Activated T-cell treated with anti-CD3 and anti-CD28 coated beads, Interleukin-2, amount 50 U/mL, for 4 hours (primary cell): ENCODE measurements at places on chromosomes 2 and 18.

- no peak for DNase-seq
These were observed 4.2 kb downstream of the PLEKHA3 start for GRCh38 chr2:178484245-178485041.

- no peak for DNase-seq
These were observed 49.9 kb downstream of the TMEM17 start for GRCh38 chr2:62455957-62456692.

DNA sequence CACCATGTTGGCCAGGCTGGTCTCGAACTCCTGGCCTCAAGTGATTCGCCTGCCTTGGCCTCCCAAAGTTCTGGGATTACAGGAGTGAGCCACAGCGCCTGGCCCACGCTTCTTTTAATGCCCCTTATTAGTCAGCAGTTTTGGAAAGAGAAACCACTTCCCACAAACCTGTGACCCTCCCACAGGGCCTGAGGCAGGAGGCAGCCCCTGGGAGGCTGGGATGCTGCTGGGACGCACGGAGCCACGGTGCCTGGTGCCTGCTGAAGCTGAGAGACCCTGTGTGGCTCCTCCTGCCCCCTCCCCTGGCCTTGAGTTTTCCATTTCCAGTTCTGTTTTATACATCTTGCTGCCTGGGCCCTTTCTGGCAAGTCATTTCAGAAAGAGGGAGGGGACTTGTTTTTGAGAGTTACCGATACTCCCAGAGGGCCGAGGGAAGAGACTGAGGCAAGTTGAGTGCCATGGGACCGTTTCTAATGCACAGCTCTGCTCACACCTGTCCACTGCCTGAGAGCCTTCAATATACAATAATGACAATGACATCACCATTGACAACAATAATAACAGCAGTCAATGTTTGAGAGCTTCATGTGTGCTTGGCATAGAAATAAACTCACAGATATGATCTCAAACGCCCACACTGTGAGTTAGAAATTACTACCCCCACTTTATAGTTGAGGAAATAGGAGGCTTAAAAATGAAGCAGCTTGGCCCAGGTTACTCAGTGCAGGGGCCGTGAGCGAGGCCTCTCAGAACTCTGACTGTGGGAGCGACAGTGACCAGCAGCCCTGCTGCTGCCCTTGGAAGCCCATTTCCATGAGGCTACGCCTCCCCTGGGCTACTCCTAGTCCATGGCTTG lies 78.1 kb upstream of the YWHAQ start:
- no peak for DNase-seq

GRCh38 chr2:207819839-207820784 lies 50.4 kb upstream of the FZD5 start:
- no peak for DNase-seq

- no peak for DNase-seq
These were observed 229.6 kb downstream of the ZEB2 start for GRCh38 chr2:144290276-144290675.

GRCh38 chr18:77597726-77598125 lies 348.1 kb downstream of the GALR1 start:
- DNase-seq = no peak

- no peak for DNase-seq
These were observed 265.3 kb upstream of the PKDCC start for GRCh38 chr2:41782306-41783158.

DNA sequence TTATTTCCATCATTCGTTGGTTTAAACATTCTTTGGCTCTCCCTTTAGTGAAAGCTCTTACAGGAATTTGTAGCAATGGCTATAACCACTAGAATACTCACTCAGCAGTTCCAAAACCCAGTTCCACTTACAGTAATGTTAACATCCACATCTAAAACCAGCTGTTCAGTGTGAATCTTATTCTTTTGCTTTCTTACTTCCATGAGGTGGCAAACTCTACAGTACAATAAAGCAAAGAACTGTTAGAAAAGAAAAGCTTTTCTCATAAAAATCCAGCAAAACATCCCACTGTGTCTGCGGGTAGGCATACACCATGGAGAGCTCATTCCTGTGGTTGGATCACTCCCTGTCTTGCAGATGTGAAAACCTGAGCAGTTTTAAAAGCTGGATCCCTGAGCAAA lies 147.1 kb downstream of the ARHGAP28 start:
- no peak for DNase-seq

- no peak for DNase-seq
These were observed 6.9 kb upstream of the POLR2D start for GRCh38 chr2:127864877-127865276.

- no peak for DNase-seq
These were observed 125.3 kb downstream of the ZNF516 start for GRCh38 chr18:76369791-76370190.

DNA sequence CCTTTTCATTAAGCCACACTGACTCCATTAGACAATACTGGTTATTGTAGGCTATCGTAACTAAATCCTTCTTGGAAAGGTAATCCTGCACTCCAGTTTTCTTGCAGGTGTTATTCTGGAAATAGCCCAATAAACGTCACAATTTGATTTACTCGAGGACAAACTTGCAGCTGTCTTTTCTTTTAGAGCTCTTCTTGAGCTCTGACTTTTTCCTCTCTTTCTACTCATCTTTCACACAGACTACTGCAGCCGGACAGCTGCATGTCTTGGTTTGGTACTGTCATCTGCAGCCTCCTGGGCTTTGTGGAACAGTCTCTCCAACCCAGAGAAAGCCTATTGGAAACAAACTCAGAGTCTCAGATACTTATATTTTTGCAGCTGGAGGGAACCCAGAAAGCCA lies 23.0 kb upstream of the MSGN1 start:
- no peak for DNase-seq

GRCh38 chr2:119438128-119438656 lies 6.5 kb downstream of the TMEM37 start:
- no peak for DNase-seq

- no peak for DNase-seq
These were observed 123.3 kb downstream of the CLIP4 start for GRCh38 chr2:29238497-29238896.

GRCh38 chr18:12567849-12568248 lies 90.1 kb downstream of the SPIRE1 start:
- DNase-seq = no peak

DNA sequence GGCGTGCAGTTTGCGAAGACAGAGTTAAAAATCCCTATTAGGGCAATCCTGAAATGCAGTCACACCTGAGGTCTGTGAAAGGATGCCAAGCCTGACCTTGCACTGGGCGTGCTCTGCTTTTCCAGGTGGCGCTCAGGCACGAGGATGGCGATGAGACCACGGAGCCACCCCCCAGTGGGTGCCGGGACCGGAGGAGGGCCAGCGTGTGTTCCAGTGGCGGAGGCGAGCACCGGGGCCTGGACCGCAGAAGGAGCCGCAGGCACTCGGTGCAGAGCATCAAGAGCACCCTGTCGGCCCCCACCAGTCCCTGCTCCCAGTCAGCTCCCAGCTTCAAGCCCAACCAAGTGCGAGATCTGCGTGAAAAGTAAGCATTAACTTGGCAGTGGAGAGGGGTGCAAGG lies 203.4 kb downstream of the TPGS2 start:
- DNase-seq = no peak

- no peak for DNase-seq
These were observed 90.3 kb upstream of the RTN4 start for GRCh38 chr2:55140316-55141219.

DNA sequence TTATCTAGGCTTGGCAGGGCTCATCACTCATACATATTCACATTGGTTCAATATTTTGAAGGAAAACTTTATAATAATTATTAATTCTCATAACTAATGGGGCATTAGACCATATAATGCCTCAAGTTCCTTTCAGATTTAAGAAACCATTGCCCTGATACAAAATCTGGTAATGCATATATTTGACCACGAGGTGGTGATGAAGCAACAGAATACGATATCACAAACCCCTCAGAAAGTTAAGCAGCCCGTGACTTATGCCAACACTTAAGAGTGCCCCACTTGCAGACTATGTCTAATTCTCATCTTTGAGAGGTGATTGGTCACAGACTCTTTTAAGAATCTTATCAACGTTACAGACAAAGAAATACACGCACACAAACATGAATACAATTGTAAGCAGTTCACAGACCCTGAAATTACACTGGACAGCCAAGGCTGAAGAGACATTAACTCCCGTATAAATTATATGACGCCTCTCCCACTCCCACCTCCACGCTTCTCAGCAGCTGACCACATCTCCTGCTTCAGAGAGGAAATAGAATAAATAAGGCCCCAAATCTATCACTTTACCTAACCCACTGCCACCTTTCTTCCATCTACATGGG lies 20.7 kb upstream of the DNAH6 start:
- peak; percentile 8 for DNase-seq

- no peak for DNase-seq
These were observed 82.0 kb upstream of the PROKR1 start for GRCh38 chr2:68561372-68561771.

DNA sequence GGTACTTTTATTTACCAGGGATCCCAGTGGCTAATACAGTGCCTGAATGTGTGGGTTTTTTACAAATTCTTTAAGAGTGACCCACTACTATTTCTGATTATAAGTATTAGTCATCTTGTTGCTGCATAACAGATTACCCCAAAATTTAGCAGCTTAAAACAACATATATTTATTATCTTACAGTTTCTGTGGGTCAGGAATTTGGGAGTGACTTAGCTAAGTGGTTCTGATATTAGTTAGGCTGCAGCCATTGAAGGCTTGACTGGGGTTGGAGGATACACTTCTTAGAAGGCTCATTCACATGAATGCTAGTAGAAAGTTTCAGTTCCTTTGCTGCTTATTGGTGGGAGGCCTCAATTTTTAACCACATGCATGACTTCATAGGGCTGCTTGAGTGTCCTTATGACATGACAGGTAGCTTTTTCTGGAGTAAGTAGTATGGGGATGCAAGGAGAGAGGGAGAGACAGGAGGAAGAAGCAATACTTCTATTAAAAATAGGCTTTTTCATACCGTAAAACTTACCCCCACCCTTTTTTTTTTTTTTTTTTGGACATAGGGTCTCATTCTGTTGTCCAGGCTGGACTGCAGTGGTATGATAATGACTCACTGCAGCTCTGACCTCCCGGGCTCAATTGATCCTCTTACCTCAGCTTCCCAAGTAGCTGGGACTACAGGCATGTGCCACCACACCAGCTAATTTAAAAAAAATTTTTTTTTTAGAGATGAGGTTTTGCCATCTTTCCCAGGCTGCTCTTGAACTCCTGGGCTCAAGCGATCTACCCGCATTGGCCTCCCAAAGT lies 13.3 kb upstream of the POLE4 start:
- DNase-seq = no peak

DNA sequence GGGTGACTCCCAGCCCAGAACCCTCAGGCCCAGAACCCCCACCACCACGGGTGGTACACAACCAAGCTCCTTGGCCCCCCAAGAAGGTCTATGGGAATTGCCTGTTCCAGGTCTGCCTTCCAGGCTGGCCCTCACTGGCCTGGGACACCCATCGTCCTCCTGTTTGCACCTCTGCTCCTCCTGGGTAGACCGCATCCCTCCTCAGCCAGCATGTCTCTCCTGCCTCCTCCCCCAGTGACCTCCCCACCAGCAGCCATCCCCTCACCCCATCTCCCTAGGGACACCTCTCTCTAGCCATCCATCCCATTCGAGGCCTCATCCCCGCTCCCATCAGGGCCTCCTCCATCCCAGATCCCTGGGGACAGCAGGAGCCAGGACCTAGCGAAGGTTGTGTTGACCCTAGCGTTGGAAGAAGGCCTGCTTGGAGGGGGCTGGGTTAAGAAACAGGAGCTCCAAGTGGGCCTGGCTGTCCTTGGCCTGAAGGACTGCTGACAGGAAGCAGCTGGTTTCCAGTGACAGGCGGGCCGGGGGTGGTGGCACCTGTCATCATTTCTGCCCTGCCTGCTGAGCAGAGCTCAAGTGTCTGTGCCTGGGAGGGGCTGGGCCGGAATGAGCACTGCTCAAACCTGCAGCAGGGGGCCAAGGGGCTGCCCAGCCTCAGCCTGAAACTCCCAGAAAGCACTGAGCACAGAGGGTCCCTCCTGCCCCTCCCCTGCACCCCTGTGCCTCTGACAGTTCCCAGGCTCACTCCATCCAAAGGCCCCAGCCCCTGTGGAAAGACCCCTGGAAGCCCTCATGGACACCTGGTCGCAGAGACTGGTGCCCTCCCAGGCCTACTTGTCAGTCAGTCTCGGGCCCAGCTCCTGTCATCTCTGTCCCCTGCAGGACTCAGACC lies 96.0 kb upstream of the OTOS start:
- peak; percentile 3 for DNase-seq

DNA sequence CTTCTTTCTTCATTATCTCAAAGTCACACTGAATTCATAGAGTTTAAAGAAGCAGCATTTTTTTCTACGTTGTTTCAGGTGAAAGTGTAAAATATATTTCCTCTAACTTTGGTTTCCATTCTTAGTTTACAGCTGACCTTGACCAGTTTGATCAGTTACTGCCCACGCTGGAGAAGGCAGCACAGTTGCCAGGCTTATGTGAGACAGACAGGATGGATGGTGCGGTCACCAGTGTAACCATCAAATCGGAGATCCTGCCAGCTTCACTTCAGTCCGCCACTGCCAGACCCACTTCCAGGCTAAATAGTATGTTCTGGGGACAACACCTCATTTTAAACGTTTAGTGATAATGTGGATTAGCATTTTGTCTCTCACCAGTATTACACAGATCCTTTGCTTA lies 82.4 kb downstream of the PTRHD1 start:
- no peak for DNase-seq

DNA sequence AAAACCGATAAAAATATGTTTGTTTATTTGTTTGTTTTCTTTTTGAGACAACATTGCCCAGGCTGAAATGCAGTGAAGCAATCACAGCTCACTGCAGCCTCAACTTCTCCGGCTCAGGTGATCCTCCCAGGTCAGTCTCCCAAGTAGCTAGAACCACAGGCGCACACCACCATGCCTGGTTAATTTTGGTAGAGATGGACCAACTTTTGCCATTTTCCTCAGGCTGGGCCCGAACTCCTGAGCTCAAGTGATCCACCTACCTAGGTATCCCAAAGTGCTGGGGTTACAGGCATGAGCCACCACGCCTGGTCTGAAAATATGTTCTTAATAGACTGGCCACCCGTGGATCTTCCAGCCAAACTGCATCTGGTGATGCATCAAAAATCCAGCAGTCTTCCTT lies 1482.7 kb upstream of the NXPH2 start:
- DNase-seq = no peak

GRCh38 chr2:83665894-83666293 lies 793.2 kb downstream of the SUCLG1 start:
- DNase-seq = no peak

DNA sequence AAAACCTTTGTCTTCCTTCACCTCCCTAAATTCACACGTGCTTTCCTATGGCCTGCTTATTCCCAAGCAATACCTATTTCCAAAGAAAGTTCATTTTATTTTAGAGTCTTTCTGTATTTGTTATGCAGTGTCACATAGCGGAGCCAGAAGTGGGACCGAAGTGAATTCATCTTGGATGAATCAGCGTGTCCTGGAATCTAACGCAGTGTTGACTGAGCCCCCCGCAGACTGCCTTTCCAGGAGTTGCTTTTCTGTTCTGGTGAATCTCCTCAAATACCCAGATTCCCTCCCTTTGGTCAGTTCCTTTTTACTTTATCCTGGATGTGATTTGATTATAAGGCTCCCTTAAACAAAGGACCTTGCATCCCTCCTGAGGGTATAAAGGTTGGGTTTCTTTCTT lies 10.8 kb downstream of the ALPP start:
- DNase-seq = no peak
